ENCODE measurements at places on chromosomes 3 and 15. TPM values are rescaled to one million over a fixed set of nuclear protein-coding genes. Genes with fewer than 3 reads are reported as not detected.

The PIERCE2 gene
- total RNA-seq = 0.60 TPM

DNA sequence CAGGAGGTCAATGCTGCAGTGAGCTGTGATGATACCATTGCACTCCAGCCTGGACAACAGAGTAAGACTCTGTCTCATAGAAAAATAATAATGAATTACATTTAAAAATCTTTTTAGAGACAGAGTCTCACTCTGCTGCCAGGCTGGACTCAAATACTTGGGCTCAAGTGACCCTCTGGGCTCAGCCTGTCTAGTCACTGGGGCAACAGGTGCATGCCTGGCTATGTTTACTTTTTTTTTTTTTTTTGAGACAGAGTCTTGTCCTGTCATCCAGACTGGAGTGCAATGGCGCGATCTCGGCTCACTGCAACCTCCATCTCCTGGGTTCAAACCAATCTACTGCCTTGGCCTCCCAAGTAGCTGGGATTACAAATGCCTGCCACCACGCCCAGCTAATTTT, 8.0 kb upstream of the PLEKHO2 start:
- no peak overlapping the region for H3K27ac ChIP-seq
- peaks cover 37% of the 10 kb centered on the region for H3K4me1 ChIP-seq
- H3K4me3 ChIP-seq = no peak overlapping the region
- H3K27me3 ChIP-seq = no peaks in the 10 kb centered on the region
- H3K36me3 ChIP-seq = peaks cover 5% of the 10 kb centered on the region

DNA sequence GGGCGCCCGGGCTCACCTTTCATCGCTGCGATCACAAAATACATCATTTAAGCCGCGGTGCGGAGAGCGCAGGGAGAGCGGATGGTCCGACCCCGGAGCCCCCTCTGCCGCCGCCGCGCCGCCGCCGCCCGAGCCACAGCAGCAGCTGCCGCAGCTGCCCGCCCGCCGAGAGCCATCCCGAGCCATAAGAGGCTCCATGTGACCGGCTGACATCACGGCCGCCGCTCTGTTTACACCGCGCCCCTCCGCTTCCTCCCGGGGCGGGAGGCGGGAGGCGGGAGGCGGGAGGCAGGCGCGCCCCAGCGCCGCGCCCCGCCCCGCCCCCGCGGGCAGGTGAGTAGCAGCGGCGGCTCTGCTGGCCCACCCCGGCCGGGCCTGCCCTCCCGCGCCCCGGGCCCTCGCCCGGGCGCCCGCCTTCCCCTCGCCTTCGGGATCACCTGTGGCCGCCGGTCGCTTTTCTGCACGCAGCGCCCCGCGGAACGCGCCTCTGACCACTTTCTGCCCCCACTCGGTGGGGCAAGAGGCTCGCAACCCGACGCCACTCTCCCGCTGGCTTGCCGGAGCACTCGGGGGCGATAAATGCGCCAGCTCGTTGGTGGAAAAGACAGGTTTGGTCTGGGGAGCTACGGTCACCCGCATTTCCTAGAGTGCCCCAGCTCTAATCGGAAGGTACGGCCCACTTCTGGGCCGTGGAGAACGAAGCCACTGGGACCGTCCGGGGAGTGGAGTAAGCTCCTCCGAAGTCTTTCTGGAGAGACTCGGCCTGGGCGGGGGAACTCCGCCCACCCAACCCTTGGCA, 113.6 kb upstream of the ICE2 start:
- peak overlapping the region; percentile 77 for H3K4me3 ChIP-seq
- H3K27ac ChIP-seq = peak overlapping the region; percentile 85
- DNase-seq = peak; percentile 87
- peaks cover 16% of the 10 kb centered on the region for H3K36me3 ChIP-seq
- H3K4me1 ChIP-seq = peaks cover 55% of the 10 kb centered on the region
- peaks cover 17% of the 10 kb centered on the region for H3K27me3 ChIP-seq

GRCh38 chr15:86125775-86126174, 46.1 kb downstream of the AGBL1 start:
- peaks cover 7% of the 10 kb centered on the region for H3K27me3 ChIP-seq
- H3K36me3 ChIP-seq = no peaks in the 10 kb centered on the region
- H3K27ac ChIP-seq = no peak overlapping the region
- no peaks in the 10 kb centered on the region for H3K4me1 ChIP-seq

- DNase-seq = no peak
- H3K36me3 ChIP-seq = no peaks in the 10 kb centered on the region
- no peak overlapping the region for H3K4me3 ChIP-seq
- no peak overlapping the region for H3K27ac ChIP-seq
- H3K4me1 ChIP-seq = peaks cover 6% of the 10 kb centered on the region
Observed at GRCh38 chr3:160968761-160969160, 136.4 kb downstream of the B3GALNT1 start.

DNA sequence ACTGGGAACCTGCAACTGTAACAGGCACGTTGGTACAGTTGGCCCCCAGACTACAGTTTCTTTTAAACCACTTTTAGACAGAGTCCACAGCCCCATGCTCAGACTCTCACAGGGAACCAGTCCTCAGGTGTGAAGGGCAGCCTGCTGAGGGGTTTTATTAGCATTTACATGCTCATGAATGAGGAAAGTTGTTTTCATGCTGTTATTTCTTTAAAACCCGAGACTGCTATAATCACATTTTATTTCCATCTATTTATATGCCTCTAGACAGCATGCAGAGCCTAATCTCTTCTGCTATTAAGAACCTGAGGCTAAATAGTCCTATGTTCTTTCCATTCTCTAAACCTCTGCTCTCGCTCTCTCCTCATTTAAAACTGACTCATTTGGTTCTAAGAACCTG, 26.3 kb upstream of the FSIP1 start:
- H3K27ac ChIP-seq = no peak overlapping the region
- no peak overlapping the region for H3K4me3 ChIP-seq
- H3K36me3 ChIP-seq = no peaks in the 10 kb centered on the region
- H3K4me1 ChIP-seq = no peaks in the 10 kb centered on the region
- DNase-seq = no peak

- no peaks in the 10 kb centered on the region for H3K36me3 ChIP-seq
- H3K27ac ChIP-seq = no peak overlapping the region
- DNase-seq = no peak
- peaks cover 18% of the 10 kb centered on the region for H3K27me3 ChIP-seq
- no peaks in the 10 kb centered on the region for H3K4me1 ChIP-seq
Observed at GRCh38 chr3:13123765-13124164, 50.5 kb upstream of the IQSEC1 start.

GRCh38 chr3:23996095-23996524, 51.0 kb downstream of the NR1D2 start:
- H3K27ac ChIP-seq = no peak overlapping the region
- peaks cover 10% of the 10 kb centered on the region for H3K4me1 ChIP-seq
- DNase-seq = no peak
- H3K4me3 ChIP-seq = no peak overlapping the region

Data from activated CD4-positive, alpha-beta T cell treated with anti-CD3 and anti-CD28 coated beads, Interleukin-2, amount 10 ng/mL, durations not matched to agents 7 days and 5 days (primary cell).